ENCODE measurements at places on chromosomes 6 and 20.

DNA sequence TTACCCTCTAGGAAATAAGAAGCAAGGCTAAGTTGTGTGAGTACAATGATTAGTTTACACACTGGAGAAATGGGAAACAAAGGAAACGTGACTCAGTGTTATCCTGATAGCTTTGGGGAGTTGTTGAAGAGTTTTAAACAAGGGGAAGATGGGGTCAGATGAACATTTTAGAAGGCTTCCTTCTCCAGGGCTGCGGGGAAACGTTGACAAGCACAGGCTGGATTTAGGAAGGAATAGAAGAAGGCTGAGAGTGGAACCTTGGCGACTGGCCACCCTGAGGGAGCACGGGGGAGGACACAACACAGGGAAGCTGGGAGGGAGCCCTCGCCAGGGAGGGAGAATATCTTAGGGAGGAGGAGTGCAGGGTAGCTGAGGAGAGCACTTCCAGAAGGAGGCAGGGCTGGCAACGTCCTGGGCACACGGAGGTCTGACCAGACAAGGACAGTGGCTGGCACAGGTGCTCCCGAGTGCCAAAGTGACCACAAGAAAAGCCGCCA, 134.7 kb downstream of the AIG1 start:
- no peak overlapping the region for H3K27ac ChIP-seq
- DNase-seq, result no peak
- no peak overlapping the region for H3K4me3 ChIP-seq
- no peaks in the 10 kb centered on the region for H3K36me3 ChIP-seq

GRCh38 chr6:63795006-63795405, 159.4 kb downstream of the PHF3 start:
- no peak for DNase-seq
- no peak overlapping the region for H3K4me3 ChIP-seq
- no peaks in the 10 kb centered on the region for H3K4me1 ChIP-seq
- no peaks in the 10 kb centered on the region for H3K36me3 ChIP-seq
- H3K27ac ChIP-seq, result no peak overlapping the region

- peaks cover 6% of the 10 kb centered on the region for H3K4me1 ChIP-seq
- H3K27me3 ChIP-seq, result peaks cover 13% of the 10 kb centered on the region
- peaks cover 30% of the 10 kb centered on the region for H3K36me3 ChIP-seq
- peak overlapping the region; percentile 75 for H3K4me3 ChIP-seq
- DNase-seq, result no peak
These were observed 1.5 kb upstream of the PPDPF start for GRCh38 chr20:63518946-63519667.

GRCh38 chr6:157943964-157944283, 37.7 kb upstream of the SYNJ2 start:
- no peak for DNase-seq
- peaks cover 81% of the 10 kb centered on the region for H3K36me3 ChIP-seq
- H3K4me1 ChIP-seq, result peaks cover 46% of the 10 kb centered on the region
- H3K27me3 ChIP-seq, result peaks cover 2% of the 10 kb centered on the region

- H3K4me1 ChIP-seq, result no peaks in the 10 kb centered on the region
- H3K36me3 ChIP-seq, result no peaks in the 10 kb centered on the region
- no peak overlapping the region for H3K4me3 ChIP-seq
- H3K27me3 ChIP-seq, result peaks cover 13% of the 10 kb centered on the region
- no peak overlapping the region for H3K27ac ChIP-seq
- DNase-seq, result no peak
These were observed 10.9 kb upstream of the KLHL32 start for GRCh38 chr6:96913621-96914020.

- peak overlapping the region; percentile 87 for H3K4me3 ChIP-seq
- H3K27me3 ChIP-seq, result no peaks in the 10 kb centered on the region
- H3K36me3 ChIP-seq, result peaks cover 27% of the 10 kb centered on the region
- H3K4me1 ChIP-seq, result peaks cover 51% of the 10 kb centered on the region
- H3K27ac ChIP-seq, result peak overlapping the region; percentile 75
- DNase-seq, result no peak
These were observed 912 bp upstream of the DIDO1 start for GRCh38 chr20:62927128-62927705.

DNA sequence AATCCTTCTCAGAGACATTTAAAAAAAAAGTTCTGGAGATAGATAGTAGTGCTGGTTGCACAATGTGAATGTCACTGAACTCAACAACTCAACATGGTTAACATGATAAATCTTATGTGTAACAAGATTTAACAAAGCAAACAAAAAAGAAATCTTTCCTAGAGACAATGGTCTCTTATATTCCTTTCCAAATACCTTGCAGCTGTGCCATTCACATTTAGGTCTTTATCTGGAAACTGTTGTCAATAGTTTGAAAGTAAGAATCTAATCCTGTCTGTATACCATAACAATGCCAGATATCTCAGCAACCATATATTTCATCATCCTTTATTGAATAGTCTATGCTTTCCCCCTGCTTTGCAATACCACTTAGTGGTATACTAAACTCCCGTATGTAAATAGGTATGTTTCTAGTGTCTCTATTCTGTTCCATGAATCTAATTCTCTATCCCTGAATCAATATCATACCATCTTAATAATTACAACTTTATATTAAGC, 2.1 kb downstream of the SERAC1 start:
- H3K36me3 ChIP-seq, result peaks cover 8% of the 10 kb centered on the region
- H3K4me1 ChIP-seq, result peaks cover 30% of the 10 kb centered on the region
- no peak overlapping the region for H3K27ac ChIP-seq
- DNase-seq, result no peak
- no peaks in the 10 kb centered on the region for H3K27me3 ChIP-seq

DNA sequence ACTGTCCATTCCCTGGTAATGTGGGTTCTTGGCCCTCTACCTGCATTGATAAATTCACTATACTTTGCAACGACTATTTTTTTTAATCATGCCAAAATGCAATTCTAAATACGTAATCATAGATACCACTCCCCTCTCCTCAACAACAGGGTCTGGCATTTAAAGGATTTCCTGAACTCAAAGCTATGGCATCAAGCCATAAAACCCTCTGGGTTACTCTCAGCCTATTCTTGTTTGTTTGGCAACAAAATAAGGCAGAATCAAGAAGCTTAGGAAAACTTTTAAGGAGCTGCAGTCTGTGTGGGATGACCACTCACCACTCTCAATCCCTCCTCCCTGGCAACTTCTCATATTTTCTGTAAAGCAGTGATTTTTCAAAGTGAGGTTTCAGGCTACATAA, 669.9 kb upstream of the ID4 start:
- H3K27me3 ChIP-seq, result no peaks in the 10 kb centered on the region
- no peak for DNase-seq
- no peak overlapping the region for H3K27ac ChIP-seq
- no peak overlapping the region for H3K4me3 ChIP-seq

- DNase-seq, result no peak
- H3K36me3 ChIP-seq, result no peaks in the 10 kb centered on the region
- H3K4me1 ChIP-seq, result no peaks in the 10 kb centered on the region
- H3K27me3 ChIP-seq, result no peaks in the 10 kb centered on the region
- H3K27ac ChIP-seq, result no peak overlapping the region
These were observed 455.1 kb downstream of the ADGRB3 start for GRCh38 chr6:69090132-69090531.

- H3K27ac ChIP-seq, result no peak overlapping the region
- DNase-seq, result no peak
- H3K4me1 ChIP-seq, result no peaks in the 10 kb centered on the region
- no peak overlapping the region for H3K4me3 ChIP-seq
These were observed 15.4 kb downstream of the UNC93A start for GRCh38 chr6:167306401-167306998.

GRCh38 chr6:127162836-127163235, 44.4 kb downstream of the RSPO3 start:
- H3K27ac ChIP-seq, result no peak overlapping the region
- no peak overlapping the region for H3K4me3 ChIP-seq
- no peaks in the 10 kb centered on the region for H3K4me1 ChIP-seq
- H3K36me3 ChIP-seq, result no peaks in the 10 kb centered on the region

DNA sequence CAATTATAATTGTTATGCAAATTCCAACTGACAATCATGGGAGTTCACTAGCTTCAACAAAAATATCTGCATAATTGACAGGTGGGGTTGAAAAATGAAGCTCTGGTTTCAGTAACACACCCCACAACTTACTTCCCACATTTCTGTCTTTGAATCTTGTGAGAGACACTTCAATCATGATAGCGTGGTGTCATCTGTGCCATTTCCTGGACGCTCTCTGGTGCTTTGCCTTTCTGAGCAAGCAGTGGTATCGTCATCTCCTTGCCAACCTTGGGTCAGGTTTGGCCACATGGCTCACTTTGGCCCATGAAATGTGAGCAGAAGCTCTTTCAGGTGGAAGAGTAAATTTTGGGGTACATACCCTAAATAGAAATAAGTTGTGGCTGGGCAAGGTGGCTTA, 10.2 kb downstream of the BMP7 start:
- DNase-seq, result no peak
- peaks cover 40% of the 10 kb centered on the region for H3K27me3 ChIP-seq
- H3K4me1 ChIP-seq, result peaks cover 2% of the 10 kb centered on the region
- no peak overlapping the region for H3K27ac ChIP-seq
- no peak overlapping the region for H3K4me3 ChIP-seq
- H3K36me3 ChIP-seq, result no peaks in the 10 kb centered on the region

GRCh38 chr6:44010411-44011349, 116.6 kb downstream of the MRPL14 start:
- H3K4me1 ChIP-seq, result no peaks in the 10 kb centered on the region
- peaks cover 25% of the 10 kb centered on the region for H3K27me3 ChIP-seq

DNA sequence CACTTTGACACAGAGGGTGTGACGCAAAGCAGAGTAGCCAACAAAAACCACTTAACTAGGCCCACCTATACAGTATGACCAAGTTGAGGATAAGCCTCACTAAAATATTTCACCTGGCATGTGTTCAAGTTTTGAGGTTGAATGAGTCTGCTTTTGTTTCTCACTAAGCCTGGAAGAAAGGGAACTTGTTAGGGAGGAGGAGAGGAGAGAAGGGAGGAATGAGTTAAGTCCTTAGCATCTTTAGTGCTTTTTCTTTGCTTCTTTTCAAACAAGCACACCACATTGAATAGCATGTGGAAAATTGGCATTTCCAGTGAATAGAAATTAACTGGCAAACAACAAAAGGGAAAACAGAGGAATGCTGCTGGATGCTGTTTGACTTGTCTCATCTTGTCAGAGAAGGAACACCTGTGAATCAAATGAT, 461.9 kb downstream of the GJA1 start:
- no peak for DNase-seq
- H3K27ac ChIP-seq, result no peak overlapping the region
- H3K4me3 ChIP-seq, result no peak overlapping the region
- no peaks in the 10 kb centered on the region for H3K27me3 ChIP-seq

GRCh38 chr6:30703011-30703410, 12.2 kb upstream of the NRM start:
- peaks cover 66% of the 10 kb centered on the region for H3K36me3 ChIP-seq
- H3K4me1 ChIP-seq, result peaks cover 2% of the 10 kb centered on the region

DNA sequence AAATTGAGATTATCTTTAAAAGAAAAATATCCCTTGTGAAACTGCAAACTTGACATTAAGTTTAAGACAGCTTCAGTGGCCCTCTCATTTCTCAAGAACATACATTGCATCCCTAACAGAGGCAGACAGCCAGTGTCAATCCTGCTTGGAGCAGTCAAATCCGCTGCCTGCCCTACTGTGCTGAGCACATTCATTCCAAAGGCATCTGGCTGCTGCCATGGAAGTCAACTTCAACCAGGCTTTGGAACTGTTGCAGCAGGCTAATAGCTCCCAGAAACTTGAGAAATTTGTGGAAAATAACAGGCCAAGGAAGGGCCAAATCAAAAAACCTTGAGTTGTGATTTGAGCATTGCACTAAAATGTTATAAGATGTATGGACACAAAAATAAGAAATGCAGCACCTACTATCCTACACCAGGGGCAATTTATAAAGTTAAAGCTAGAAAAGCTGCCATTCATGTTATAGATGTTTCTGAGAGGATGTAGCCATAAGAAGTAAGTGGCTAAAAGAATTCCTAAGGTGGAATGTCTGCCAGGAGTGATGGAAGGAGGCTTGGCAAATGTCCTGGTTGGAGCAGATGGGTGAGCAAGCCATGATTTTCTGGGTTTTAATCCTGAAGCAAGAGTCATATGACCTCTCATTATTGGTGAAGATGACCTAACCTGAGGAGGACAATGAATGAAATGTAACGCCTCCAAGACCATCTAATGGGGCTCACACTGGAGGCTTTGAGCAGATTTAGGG, 31.4 kb upstream of the HAO1 start:
- no peaks in the 10 kb centered on the region for H3K4me1 ChIP-seq
- H3K4me3 ChIP-seq, result no peak overlapping the region
- H3K27me3 ChIP-seq, result peaks cover 17% of the 10 kb centered on the region
- no peak for DNase-seq

DNA sequence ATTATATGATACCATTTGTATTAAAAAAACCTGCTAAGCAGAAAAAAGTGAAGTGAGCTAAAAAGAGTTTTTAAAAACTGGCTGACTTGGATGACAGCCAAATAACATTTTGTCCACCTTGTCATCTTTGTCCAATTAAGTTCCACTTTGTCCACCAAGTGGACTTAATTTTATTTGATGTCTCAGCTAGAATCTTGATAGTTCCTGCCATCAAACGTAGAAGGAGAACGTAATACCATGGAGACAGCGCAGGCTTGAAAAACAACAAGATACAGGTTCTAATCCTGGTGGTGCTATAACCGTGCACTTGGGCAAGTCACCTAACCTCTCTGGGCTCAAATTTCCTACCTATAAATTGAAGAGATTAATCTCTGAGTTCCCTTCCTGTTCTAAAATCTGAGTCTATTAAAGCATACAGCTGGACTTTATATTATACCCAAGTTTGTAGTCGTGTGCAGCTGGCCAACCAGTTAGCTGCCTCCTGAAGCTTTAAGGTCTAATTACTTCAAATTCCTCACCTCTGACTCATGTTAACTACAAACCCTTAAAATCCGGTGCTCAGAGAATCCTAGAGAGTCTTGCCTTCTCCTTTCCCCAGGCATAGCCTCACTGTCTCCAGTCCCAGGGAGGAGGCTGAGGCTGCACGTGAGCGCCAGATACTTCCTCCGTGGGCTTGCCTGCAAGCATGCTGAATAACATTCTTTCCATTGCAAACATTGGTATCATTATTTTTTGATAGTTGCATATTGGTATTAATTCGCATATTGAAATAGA, 16.8 kb downstream of the TMEM244 start:
- H3K4me3 ChIP-seq, result no peak overlapping the region
- peaks cover 2% of the 10 kb centered on the region for H3K4me1 ChIP-seq
- H3K27me3 ChIP-seq, result peaks cover 20% of the 10 kb centered on the region
- DNase-seq, result no peak
- H3K36me3 ChIP-seq, result no peaks in the 10 kb centered on the region

- peaks cover 10% of the 10 kb centered on the region for H3K4me1 ChIP-seq
- no peaks in the 10 kb centered on the region for H3K27me3 ChIP-seq
- no peak overlapping the region for H3K4me3 ChIP-seq
- no peak overlapping the region for H3K27ac ChIP-seq
These were observed 91.9 kb downstream of the FAM217A start for GRCh38 chr6:3987053-3987452.

- H3K4me1 ChIP-seq, result peaks cover 2% of the 10 kb centered on the region
- H3K27ac ChIP-seq, result no peak overlapping the region
- H3K36me3 ChIP-seq, result no peaks in the 10 kb centered on the region
- no peak for DNase-seq
These were observed 4.6 kb upstream of the RGS17 start for GRCh38 chr6:153135681-153136080.

Measured in activated T-helper 2 cell treated with anti-CD3 and anti-CD28 coated beads, Interferon-gamma antibody, Interleukin-2, Interleukin-4, amounts not matched to agents 10 μg/mL and 5 μg/mL and 100 μg/mL, durations not matched to agents 14 hours and 24 hours and 36 hours (primary cell).